Left kidney (tissue), 8 donors: ENCODE measurements at places on chromosomes 6 and 20. TPM values are rescaled to one million over a fixed set of nuclear protein-coding genes. Genes with fewer than 3 reads are reported as not detected.

MOXD1 gene
- polyA plus RNA-seq = 197 TPM

FHL5 gene
- 0.27 TPM for polyA plus RNA-seq

SLC22A1 gene
- 1.5 TPM for polyA plus RNA-seq

DNA sequence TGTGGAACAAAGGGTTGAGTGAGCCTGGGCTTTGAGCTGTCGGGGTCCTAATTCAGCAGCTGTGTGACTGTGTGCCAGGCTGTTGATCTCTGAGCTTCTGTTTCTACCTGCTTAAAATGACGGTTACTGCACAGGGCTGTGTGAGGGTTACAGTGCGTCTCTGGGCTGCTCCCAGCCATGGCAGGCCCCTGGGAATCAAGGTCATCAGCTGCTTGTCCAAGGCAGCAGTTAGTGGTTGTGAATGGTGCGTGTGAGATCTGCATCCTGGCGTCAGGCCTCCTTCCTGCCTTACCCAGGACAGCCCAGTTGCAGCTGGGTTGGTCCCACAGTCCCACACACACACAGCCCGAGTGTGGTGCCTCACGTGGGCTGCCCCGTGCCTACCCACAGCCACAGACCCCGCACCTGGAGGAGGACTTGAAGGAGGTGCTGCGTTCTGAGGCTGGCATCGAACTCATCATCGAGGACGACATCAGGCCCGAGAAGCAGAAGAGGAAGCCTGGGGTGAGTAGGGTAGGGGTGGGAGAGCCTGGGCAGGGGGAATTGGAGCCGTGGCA lies 15.6 kb downstream of the GTSF1L start:
- no peak for DNase-seq

DNA sequence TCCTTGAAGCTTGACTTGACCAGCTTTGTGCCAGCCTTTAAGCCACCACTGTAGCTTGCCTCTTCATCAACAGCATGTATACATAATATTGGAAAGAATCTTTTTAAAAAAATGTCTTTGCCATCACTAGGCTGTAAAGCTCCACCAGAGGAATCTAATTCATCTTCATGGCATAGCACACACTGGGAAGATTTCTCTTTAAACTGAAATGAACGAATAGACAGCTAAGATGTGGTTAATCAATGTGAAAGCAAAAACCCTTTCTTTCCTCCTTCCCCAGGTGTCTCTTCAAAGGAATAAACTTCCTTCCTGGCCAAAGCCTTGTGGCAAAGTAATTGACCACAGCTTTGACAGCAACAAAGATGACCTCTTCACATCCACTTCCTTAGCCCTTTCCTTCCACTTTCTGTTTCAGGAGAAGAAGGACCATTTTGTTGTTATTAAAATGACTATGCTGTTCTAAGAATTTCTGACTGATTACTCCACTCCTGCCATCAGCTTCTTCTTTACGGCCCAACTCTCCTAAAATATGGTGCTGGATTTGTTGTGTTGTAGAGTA lies 428.7 kb upstream of the SOX4 start:
- DNase-seq = no peak

GRCh38 chr20:32056708-32057483 lies 4.9 kb downstream of the HCK start:
- no peak for DNase-seq

- DNase-seq = peak; percentile 5
These were observed 9.4 kb downstream of the TREML2 start for GRCh38 chr6:41191569-41191968.

- no peak for DNase-seq
These were observed 21.2 kb upstream of the NOP56 start for GRCh38 chr20:2631228-2631627.

DNA sequence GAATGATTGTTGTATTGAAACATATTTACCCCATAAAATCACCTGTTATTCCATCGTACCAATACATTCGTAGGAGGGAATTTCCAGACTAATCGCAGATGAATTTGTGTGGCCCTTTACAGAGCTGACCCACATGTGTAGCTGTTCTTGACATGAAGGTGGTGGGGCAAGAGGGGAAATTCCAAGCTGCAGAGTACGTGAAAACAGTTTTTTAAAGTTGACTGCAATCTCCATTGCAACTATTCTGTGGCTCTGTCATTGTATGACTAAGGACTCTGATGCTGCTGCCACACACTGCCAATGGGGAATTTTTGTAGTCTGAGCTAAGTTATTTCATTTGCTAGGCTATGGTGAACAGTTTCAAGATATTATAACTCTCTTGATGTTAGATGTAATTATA lies 46.4 kb upstream of the ADTRP start:
- no peak for DNase-seq

- peak; percentile 39 for DNase-seq
These were observed 1.0 kb downstream of the CLIC5 start for GRCh38 chr6:46014511-46015118.

DNA sequence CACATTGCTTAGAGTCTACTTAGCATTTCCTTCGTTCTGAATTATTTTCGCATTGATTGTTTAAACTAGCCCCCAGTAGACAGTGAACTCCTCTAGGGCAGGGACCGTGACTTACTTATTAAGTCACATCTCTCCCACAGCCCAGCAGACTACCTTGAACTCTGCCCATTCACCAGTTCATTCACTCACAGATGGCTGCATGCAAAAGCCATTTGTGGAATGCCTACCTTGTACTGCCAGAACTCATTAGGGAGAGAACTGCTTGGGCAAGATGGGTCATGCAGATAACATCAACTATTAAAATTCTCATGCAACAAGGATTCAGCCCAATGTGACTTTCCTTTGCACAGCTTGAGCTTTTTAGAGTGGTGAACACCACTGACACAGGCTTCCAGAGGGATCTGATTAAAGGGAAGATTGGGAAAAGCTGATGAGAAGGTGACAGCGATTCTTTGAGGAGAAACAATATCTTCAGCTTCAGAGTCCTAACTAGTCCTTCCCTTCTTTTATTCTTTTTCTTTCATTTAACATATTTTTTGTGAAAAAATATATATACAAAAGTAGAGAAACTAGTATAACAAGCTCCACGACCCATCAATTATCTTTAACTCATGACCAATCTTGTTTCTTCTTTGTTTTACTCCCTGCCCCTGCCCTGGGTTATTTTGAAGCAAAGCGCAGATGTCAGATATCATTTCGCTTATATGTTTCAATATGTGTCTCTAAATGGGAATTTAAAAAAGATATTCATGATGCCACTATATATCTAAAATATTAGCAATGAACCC lies 273.9 kb downstream of the CDC5L start:
- DNase-seq = no peak

GRCh38 chr6:101614774-101615173 lies 221.3 kb downstream of the GRIK2 start:
- DNase-seq = no peak

GRCh38 chr6:57027301-57027700 lies 19.2 kb upstream of the KIAA1586 start:
- DNase-seq = no peak

- no peak for DNase-seq
These were observed 801 bp upstream of the KIFC1 start for GRCh38 chr6:33390767-33391277.

- peak; percentile 60 for DNase-seq
These were observed 9.6 kb downstream of the MOXD1 start for GRCh38 chr6:132391391-132392269.

- DNase-seq = no peak
These were observed 555.2 kb downstream of the COL12A1 start for GRCh38 chr6:74650668-74651067.

- no peak for DNase-seq
These were observed 70.5 kb upstream of the PIM1 start for GRCh38 chr6:37099442-37099841.

DNA sequence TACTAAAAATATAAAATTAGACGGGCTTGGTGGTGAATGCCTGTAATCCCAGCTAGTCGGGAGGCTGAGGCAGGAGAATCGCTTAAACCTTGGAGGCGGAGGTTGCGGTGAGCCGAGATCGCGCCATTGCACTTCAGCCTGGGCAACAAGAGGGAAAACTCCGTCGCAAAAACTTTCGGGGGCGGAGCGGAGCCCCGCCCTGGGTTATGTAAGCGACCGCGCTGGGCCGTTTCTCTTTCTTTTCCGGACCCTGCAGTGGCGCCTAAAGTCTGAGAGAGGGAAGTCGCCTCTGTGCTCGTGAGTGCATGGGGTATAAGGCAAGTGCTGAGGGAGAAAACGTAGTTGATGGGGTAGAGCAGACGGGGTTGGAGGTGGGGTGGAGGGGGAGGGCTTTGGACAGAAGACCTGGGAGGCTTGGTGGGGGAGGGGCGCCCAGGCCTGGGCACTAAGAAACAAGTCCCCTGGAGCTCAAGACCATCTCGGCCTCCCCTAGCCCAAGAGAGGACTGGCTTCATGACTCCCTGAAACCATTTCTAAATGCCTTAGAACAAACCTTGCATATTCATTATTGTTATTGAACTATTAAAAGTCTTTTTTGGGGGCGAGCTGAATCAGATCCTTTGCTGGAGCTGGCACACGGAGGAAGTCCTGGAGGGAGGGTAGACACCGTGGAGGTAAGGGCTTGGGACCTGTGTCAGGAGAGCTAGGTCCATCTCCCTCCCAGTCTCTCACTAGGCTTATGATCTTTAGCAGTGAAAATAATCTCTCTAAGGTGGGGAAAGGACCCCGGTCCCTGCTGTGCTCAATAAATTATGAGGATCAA lies 2.7 kb upstream of the MICA start:
- DNase-seq = peak; percentile 37

DNA sequence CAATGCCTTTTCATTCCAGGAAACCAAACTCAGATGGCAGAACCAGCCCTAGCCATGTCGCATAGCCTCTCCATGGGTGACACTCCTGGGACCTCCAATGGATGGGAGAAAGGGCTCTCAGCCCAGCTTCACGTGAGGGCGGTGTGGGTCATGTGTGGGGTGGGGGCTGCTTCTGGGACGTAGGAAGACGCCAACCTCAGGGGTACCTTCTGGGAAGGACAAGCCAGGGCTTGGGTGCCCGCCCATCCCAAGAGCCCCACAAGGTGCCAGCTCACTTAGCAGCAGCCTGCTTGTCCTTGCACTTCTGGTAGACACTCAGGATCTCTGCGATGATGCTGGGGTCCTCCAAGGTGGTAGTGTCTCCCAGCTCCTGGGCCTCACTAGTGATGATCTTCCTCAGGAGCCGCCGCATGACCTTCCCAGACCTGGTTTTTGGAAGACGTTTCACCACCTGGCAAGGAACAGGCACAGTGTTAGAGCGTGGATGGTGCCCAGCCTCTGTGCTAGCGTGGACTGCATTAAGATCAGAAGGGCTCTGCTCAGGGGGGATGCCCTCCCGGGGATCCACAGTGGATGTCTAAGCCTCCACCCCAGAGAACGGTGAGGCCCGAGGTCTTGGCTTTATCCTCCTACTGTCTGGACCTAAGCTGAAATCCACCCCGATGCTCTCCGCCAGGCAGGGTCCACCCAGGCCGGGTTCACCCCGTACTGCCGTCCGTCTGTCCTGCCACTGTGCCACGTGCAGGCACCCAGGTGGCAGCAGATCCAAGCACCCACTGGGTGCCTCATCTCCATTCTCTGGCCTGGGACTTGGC lies 15.1 kb upstream of the APMAP start:
- DNase-seq = no peak

DNA sequence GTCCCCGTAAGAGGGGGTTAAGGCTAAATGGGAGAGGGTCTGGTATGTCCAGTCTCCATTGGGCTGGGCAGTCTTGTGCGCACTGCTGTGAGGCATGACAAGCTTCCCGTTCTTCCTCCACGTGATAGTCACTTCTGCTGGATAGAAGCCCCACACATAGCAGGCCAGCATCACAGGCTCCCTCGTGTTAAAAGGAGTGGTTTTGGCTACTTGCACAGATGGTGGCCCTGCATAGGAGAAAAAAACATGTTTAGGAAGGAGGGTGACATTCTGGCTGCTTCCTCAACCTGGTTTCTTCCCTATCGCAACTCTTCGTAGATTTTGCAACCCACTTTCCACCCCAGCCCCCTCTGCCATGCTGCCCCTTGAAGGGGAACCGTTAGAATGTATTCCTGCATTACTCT lies 3.6 kb downstream of the HLA-DMB start:
- no peak for DNase-seq

- DNase-seq = no peak
These were observed 24.0 kb downstream of the CTCFL start for GRCh38 chr20:57500962-57501361.

DNA sequence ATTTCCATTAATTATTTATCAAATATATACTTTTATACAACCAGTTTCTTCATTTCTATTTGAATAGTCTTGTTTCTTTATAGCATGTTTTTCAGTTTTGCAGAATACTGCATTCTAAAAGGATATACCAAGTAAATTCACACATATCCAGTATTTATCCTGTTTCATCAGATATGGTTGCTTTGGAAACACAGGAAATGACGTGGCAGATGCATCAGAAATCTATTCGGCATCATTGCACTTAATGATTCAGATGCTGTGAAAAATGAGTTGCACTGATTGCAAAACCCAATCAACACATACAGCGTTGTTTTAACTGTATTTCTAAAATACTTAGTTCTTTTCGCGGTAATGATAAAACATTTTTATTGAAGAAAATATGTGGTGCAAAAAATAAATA lies 594.9 kb downstream of the CDH26 start:
- no peak for DNase-seq

GRCh38 chr6:138654715-138655634 lies 118.6 kb upstream of the CCDC28A start:
- DNase-seq = no peak
